ENCODE measurements at places on chromosomes 2 and 18.

DNA sequence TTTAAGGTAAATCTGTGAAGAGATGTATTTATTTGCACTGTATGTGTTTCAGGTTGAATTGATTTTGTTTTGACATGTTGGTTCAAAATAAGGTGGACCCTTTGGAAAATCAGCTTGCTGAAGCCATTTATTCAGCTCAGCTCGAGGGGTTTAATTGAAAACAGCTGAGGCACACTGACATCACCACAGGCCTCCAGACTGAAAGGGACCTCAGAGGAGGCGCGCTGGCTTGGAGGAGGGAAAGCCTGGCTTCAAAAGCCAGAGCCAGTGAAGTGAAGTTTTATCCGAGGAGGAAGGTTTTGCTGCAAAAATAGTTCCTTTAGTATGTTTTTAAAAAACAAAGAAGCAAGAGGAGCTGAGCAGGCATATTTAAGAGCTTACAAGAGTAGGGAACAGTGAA, 26.9 kb upstream of the DNMT3A start:
- DNase-seq: no peak

DNA sequence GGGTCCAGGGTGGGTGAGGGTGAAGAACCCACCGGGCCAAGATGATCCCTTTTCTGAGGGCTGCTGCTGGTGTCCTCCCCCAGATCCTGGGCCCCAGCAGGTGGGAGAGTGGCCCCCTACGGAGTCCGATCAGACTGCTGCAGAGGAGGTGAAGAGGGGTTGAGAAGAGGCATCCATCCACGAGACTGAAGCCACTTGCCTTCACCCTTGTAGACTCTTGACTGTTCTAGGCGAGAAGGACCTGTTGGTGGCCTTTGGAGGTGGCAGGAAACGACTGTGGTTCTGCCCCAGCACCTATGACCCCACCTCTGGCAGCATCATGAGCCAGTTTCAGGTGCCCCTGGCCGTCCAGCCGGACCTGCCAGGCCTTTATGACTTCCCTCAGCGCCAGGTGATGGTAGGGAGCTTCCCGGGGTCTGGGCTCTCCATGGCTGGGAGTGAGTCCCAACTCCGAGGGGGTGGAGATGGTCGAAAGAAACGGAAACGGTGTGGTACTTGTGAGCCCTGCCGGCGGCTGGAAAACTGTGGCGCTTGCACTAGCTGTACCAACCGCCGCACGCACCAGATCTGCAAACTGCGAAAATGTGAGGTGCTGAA, 1.5 kb downstream of the TET3 start:
- no peak for DNase-seq

- DNase-seq: no peak
Measured at GRCh38 chr2:112318515-112318914, 43.1 kb downstream of the ZC3H6 start.

GRCh38 chr2:217671871-217672270, 330.9 kb downstream of the TNS1 start:
- DNase-seq: no peak

DNA sequence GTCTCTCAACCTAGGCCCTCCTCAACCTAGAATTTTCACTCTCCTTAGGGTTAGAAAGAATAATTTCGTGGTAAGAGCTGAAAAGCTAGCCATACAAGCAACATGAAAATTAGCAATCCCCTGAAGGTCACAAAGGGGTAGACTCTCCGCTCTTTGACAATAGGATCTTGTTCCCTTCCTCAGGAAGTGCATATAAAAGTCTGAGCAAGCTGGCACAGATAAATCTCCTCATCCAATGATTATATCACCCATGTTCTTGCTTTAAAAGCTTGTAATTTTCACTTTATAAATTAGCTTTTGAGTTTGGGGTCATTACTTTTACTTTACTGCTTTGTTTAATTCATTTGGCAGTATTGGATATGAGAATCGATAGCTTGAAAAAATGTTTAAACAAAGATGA, 852.3 kb upstream of the CRIM1 start:
- DNase-seq: no peak

DNA sequence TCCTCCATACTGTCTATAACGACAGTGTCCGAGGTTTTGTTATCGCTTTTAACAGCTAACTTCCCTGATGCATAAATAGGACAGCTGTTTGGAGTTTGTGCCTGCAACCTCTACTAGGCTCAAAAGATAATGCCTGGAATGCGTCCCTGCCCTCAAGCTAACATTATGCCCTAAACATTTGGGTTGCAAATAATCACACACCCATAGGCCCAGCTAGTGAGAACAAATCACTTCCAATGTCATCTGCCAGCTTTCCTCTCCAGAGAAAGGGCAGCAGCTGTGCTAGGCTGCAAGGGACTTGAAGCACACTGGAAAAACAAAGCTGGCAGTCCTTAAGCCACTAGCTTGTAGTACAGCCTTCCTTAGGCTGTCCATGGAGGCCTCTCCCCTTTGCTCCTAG, 201.8 kb upstream of the LYPD1 start:
- DNase-seq: no peak
